ENCODE measurements at places on chromosomes 1 and 21.

DNA sequence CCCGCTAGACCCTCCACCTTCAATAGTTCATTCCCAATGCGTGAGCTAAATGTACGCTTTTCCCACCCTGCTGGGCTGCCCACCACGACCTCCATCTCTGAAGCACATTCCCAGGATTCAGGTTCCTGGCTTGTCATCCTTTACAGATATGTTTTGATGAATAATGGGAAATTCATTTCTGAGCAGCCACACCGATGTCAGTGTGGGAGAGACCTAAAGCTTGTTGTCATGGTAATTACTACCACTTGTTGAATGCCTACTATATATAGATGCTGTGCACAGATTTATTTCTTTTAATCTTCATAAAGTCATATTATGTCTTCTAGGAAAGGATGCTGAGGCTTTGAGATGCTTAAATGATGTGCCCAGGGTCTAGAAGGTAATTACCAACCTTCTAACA, 8.0 kb downstream of the RCSD1 start:
- no peak for DNase-seq

- no peak for DNase-seq
Measured at GRCh38 chr21:41745971-41746743, 20.7 kb downstream of the RIPK4 start.

DNA sequence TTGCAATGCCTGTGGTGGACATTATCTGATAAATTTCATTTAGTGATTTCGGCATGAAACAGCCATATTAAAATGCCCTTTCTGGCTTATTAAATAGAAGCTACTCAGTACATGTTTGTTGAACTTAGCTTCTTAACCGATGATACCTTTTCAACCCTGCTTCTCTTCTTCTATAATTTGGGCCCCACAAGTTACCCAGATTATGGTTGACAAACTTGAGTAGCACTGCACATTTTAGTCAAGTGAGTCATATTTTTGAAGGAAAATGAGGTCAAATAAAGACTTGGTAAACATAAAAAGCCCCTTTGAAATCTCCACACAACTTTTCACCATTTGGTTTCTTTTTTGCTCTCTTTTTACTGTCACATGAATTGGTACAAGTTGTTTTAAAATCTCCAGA, 33.8 kb downstream of the GIPC2 start:
- peak; percentile 55 for DNase-seq

GRCh38 chr1:47569681-47570470, 132.0 kb downstream of the FOXD2 start:
- peak; percentile 94 for DNase-seq

DNA sequence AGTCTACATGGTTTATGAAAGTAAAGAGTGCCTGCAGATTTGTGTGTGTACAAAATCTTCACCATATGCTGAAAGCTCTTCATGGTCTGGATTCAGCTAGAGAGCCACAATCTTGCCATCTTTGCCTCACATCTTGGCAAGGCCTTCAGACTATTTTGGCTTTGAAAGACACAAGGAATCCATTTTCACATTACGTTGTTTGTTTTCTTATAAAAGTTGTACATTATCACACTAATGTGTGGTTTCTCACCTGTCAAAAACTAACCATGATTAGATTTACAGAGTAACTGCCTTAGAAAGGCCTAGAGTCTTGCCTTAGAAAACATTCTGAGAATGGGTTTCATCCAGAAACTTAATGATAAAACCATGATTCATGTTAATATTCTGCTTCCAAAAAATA, 494.6 kb downstream of the NEGR1 start:
- peak; percentile 23 for DNase-seq

DNA sequence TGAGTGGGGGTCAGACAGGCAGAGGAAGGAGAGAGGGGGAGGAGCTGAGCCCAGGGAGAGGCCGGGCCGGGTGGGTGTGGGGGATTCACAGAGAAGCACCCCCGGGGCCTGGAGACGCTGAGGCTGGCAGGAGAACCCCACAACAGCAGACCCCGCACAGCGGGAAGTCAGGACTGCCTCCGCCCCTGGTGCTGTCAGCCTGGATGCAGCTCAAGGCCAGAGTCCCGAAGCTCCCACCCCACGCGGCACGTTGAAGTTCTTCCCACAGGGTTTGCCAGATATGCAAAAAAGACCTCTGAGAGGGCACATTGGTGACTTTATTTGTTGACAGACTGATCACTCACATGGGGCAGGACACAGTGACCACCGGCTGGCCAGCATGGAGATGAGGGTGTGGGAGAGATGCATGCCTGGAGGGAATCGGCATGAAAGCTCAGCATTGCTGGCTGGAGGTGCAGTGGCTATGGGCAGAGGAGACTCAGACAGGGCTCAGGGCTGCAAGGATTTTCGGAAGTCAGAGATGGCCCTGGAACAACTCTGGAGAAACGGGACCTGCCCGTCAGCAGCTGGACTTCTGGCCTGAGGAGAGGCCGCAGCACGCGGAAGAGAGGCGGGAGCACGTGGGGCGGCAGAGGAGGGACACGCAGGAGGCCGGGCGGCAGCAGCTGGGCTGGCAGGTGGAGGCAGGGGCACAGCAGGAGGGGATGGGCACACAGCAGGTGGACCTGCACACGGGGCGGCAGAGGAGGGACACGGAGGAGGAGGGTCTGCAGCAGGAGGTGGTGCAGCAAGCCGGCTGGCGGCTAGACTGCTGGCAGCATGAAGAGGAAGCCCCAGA, 885 bp downstream of the KRTAP10-3 start:
- DNase-seq, result no peak

GRCh38 chr1:160755911-160756848, 17.1 kb downstream of the SLAMF7 start:
- no peak for DNase-seq

GRCh38 chr1:53902235-53903138, 8.5 kb downstream of the DIO1 start:
- no peak for DNase-seq

DNA sequence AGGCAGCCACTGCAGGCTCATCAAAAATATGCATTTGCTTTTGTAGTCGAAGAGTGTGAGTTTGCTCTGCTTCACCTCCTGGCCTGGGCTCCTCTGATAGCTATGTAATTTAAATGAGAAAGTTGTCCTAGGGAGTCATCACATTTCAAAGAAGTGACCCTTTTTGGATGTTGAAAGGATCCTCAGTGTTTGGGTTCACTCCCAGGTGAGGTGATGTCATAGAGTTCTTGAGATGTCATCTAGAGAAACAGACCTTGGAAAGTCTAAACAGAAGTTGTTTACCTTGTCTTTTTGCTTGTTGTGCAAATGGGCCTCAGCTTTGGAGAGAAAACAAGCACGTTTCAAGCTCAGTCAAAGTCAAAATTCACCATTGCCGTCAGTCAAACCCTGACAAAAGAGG, 92.0 kb upstream of the BARHL2 start:
- no peak for DNase-seq

DNA sequence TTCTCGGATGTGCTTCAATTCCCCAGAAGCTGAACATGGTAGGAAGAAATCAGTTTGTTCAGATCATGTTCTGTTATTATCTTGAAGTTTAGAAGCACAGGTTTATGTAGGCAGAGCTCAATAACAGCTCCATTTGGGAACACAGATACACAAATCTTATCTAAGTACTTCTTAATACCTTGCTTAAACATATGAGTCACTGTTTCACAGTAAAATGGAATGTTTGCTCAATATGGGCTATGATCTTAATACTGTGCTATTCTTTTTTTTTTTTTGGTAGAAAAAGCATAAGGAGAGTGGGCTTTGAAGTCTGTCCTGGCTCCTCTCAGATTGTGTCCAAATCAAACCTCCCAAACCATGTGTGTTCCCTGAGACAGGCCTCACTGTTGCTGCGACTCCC, 13.4 kb downstream of the PROK1 start:
- DNase-seq, result peak; percentile 55

DNA sequence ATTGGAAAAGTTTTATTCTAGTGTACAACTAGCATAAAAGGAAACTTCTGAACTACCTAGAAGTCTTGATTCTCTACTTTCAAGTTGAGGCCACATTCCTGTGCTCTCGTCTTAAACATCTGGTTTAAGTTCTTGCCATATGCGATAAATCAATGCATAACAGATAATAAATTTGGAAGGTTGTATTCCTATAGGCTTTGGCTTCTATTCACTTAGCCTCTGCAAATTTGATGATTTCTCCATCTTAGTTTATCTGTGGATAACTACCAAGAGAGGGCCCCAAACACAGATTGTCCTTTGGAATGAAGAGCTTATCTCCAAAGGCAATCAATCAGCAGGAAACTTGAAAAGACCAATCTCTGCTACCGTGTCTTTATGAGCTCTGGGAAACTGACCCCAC, 11.7 kb upstream of the RNF2 start:
- DNase-seq, result no peak

- no peak for DNase-seq
Measured at GRCh38 chr1:179806333-179806732, 63.2 kb downstream of the FAM163A start.

DNA sequence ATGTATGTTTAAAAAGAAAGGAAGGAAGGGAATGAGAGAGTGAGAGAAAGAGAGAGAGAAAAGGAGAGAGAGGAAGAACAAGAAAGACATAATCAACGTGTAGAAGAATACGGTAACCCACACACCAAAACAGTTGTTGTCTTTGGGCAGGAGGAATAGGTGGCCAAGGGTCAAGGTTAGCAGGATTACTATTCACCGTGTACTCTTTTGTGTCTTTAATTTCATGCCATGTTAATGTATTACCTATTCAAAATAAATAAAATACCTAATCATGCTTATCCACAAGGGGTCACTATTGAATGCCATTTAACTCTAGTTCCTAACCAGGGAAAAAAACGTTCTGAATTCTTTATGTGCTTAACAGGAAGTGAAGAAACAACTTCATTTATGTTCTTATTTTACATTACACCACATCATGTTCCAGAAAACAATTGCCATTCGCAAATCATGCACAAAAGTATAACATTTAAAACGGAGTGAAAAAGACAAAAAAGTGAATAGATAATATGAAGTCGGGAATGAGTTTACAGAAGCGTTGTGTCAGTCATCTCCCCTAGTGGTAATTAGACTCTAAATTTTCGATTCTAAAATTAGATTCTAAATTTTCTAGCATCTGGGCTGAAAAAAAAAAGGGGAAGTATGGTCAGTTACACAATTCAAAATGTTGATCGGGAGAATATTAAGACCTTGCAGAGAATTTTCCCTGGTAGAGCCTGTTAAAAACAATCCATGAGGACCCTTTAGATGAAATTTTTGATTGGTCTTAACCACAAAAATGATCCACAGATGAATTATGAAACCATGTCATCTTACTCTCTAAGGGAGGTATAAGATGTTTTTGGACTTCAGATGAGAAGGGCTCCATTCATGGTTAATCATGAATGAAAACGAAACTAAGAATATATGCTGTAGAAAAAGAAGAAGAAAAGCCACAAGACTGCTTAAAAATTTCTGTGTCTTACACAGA, 700 bp upstream of the KMO start:
- peak; percentile 71 for DNase-seq

GRCh38 chr1:21775985-21776562, 6.9 kb downstream of the USP48 start:
- DNase-seq, result peak; percentile 39

DNA sequence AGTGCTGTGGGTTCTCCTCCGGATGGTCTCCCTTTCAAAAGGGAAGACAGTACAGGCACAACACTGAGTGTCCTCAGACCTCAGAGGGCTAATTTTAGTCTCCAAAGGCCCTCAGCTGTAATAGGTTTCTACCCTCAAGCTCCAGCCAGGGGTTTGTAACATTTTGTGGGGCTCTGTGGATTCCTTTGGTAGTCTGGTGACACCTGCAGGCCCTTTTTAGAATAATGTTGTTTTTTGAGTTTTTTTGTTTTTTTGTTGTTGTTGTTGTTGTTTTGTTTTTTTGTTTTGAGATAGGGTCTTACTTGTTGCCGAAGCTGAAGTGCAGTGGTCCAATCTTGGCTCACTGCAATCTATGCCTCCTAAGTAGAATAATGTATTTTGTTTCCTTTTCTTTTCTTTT, 15.0 kb upstream of the TMEM201 start:
- no peak for DNase-seq

DNA sequence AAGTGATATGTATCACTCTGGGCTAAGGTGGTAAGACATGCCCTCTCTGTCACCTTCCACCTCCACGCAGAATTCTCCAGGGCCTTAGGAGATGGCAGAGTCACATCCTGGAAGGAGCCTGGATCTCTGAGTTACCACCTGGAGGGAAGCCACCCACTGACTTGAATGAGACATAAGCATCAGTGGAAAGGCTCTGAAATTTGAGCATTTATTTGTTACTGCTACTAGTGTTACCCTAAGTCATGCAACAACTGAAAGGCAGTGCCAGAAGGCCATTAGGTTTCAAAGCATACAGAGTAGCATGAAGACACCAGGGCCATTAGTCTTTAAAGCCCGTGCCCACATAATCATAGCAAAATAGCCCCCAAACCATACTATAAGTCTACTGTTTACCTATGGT, 230.3 kb upstream of the IRF2BP2 start:
- no peak for DNase-seq

- DNase-seq, result no peak
Measured at GRCh38 chr21:28516991-28517592, 475.6 kb downstream of the LTN1 start.

GRCh38 chr1:166490437-166490991, 323.7 kb upstream of the FAM78B start:
- DNase-seq, result no peak

DNA sequence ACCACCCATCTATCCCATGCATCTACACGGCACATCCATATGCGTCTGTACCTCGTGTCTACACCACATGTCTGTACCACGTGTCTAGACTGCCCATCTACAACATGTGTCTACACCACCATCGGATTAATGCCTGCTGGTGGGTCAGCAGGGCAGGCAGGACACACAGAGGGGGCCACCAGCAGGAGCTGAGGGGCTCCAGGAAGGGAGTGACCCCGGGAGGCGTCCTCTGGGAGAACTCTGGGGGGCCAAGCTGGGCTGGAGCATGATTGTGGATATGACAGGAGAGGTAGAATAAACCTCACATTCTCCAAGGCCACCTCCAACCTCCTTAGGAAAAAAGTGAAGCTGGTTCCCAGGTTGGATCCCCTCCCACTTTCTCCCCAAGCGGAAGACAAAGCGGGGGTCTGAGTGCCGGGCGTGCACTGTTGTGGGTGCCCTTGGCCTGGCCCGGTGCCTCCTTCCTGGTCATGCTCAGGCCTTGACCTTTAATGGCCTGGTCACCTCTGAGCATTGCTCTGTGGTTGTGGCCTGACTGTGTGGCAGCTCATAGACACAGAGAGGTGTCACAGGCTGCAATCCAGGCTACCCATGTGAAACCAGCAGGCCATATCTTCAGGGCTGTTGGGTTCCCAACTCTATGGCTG, 881 bp upstream of the ACTRT2 start:
- DNase-seq, result no peak

- DNase-seq, result no peak
Measured at GRCh38 chr1:246482805-246483568, 24.1 kb downstream of the SMYD3 start.

DNA sequence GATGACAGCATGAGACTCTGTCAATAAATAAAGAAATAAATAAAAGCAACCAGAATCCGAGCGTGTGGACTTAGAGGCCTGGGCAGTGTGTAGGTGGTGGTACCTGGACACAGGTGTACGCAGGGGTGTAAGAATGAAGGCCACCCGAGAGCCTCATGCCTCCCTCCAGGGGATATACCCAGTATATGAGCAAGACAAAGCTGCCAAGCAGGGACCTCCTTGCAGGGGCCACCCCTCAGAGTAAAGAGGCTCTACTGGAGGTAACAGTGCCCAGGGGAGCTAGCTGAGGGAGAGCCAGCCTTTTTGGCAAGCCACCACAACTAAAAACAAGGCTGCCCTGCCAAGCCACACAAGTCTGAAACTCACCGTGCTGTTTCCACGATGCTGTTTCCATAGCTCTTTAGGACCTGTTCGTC, 179.2 kb upstream of the RAB4A start:
- no peak for DNase-seq

Measured in fibroblast of skin of right quadriceps (primary cell).